Spinal cord (tissue), 10 donors: ENCODE measurements at places on chromosomes 2 and 18. TPM values are rescaled to one million over a fixed set of nuclear protein-coding genes. Genes with fewer than 3 reads are reported as not detected.

- DNase-seq: no peak
These were observed 1.1 kb downstream of the ZNF513 start for GRCh38 chr2:27379383-27379835.

GRCh38 chr2:135320465-135321355, 210.3 kb downstream of the ZRANB3 start:
- DNase-seq: no peak

The CCDC85A gene
- 12.1 TPM for total RNA-seq

GRCh38 chr2:26169681-26170414, 3.0 kb upstream of the GAREM2 start:
- DNase-seq: no peak

The AGXT gene
- 0.17 TPM for total RNA-seq

DNA sequence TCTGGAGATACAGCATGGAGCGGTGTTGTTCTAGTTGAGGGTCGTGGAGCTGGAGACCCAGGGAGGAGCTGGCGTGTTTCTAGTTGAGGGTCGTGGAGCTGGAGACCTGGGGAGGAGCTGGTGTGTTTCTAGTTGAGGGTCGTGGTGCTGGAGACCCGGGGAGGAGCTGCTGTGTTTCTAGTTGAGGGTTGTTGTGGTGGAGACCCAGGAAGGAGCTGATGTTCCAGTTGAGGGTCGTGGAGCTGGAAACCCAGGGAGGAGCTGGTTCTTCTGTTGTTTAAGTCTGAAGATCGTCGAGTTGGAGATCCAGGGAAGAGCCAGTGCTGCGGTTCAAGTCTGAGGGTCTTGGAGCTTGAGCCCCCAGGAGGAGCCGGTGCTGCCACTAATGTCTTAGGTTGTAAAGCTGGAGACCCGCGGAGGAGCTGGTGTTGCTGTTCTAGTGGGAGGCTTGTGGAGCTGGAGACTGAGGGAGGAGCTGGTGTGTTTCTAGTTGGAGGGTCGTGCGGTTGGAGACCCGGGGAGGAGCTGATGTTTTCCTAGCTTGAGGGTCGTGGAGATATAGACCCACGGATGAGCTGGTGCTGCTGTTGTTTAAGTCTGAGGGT, 155.3 kb downstream of the RTP5 start:
- DNase-seq: no peak

The GCC2 gene
- 36.3 TPM for total RNA-seq

GRCh38 chr2:52881606-52882005, 886.0 kb upstream of the CHAC2 start:
- DNase-seq: peak; percentile 19

GRCh38 chr2:152452256-152452973, 117.4 kb downstream of the FMNL2 start:
- no peak for DNase-seq

The FAM124B gene
- 6.8 TPM for total RNA-seq

DNA sequence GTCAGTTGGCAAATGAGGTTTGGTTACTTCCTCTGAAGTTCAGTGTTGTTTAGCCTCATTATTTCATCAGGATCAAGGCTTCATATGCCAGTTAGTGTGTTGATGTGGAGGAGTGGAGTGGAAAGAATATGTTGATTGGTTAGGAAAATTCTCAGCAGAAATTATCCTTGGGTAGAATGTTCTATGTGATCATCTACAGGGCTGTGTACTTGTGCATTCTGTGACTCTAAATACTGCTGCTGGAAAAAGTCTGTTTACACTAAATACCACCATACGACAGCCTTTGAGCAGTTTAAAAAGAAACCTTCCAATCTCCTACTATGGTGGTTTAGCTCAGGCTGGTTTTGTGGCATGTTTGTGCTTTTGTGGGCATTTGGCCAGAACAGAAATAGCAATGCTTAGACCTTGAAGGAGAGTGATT, 25.8 kb downstream of the CAB39 start:
- no peak for DNase-seq

DNA sequence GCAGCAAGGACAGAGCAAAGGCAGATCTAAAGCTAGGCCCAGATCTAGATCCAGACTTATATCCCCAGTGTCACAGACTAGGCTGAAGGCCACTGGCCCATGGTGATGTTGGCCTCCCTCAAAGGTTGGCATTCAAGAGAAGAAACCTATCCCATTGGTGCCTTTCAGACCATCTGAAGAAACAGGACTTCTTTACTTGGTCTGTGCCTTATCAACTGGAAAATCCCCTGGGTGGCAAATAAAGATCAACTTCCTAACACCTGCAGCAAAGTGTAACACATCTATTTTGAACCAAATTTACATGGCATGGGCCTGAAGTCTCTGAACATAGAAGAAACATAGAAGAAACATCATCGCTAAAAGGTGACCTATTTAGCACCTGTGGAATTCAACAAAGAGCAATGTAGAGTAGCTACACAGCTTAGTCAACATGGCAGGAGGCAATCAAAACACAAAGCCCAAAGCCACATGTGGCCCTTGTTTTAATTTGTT, 35.8 kb downstream of the METTL4 start:
- DNase-seq: no peak

The PRKAG3 gene
- not detected for total RNA-seq

DNA sequence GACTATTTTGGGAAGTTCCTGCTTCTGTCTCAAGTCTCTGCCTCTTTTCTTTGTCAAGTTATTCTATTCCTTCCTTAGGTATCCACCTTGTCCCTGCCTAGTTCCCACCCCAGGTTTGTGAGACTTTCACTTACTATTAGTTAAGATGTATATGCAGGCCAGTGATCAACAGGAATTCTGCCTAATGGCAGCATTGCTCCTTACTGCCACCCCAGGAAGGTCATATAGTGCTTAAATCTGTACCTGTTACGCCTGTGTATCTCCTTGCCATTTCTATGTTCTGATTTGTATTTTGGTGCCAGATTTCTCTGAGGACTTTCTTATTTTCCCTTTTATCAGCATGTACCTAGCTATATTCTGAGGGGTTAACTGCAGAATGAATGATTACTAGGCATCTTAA, 746.0 kb upstream of the TMEFF2 start:
- DNase-seq: no peak

- DNase-seq: no peak
These were observed 39.1 kb downstream of the TMEM163 start for GRCh38 chr2:134679745-134680144.

- no peak for DNase-seq
These were observed 28.7 kb downstream of the MYT1L start for GRCh38 chr2:2302359-2302758.

DNA sequence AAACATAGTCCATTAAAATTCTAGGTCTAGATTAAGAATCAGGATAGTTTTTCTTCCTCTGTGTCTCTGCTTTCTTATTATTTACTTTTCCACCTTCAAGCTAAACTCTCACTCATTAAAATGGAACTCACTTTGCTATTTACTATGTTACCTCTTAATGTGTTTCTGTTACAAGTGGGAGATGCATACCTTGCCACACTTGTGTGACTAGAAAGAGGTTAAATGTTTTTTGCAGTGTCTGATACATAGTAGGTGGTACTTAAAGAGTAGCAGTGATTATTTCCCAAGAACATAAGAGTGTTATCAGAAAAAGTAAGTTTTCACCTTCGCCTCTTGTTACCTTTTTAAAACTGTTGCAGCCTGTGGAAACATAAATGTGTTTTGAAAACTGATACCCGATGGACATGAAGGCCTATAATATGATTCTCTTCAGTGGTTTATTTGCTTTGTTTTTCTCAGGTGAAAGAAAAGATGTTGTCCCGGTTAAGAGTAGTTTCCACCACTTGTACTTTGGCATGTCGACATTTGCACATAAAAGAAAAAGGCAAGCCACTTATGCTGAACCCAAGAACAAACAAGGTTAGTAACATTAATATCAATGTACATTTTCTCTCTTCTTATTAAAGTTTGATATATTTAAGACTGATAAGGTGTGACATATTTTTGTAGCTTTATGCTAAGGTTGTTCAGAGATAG, 16.6 kb downstream of the ME2 start:
- no peak for DNase-seq

DNA sequence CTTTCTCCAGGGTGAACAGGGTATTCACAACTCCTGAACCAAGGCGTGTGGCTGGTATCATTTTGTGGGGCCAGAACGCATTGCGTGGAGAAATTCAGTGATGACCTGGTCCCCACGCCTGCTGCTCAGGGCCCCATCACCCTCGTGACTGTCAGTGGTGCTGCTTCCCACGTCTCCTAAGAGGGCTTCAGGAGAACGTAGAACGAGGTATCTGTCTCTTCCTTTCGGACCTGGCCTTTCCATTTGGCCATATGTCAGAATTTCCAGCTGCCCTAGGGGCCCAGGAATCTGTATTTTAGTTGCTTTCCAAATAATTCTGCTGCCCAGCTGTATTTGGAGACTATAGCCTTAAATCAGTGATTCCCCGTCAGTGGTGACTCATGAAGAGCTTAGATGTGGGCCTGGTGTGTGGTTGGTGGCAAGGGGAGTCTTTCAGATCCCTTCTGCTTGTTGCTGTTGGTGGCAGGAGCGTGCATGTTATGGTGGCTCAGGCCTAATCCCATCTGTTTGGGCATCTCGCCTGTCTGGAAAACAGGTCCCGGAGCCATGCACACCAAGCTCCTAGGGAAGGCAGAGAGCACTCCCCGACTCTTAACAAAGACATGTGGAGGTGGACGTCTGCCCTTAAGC, 56.4 kb downstream of the NPAS2 start:
- DNase-seq: no peak

GRCh38 chr18:46439037-46439436, 218.0 kb downstream of the LOXHD1 start:
- DNase-seq: no peak

The CGREF1 gene
- total RNA-seq: 22.7 TPM

- DNase-seq: peak; percentile 71
These were observed 14.7 kb upstream of the EML6 start for GRCh38 chr2:54708584-54709335.

The PIEZO2 gene
- total RNA-seq: 110 TPM

The TMEM18 gene
- 29.3 TPM for total RNA-seq

The SRD5A2 gene
- total RNA-seq: 0.17 TPM

The IFIH1 gene
- 9.1 TPM for total RNA-seq

DNA sequence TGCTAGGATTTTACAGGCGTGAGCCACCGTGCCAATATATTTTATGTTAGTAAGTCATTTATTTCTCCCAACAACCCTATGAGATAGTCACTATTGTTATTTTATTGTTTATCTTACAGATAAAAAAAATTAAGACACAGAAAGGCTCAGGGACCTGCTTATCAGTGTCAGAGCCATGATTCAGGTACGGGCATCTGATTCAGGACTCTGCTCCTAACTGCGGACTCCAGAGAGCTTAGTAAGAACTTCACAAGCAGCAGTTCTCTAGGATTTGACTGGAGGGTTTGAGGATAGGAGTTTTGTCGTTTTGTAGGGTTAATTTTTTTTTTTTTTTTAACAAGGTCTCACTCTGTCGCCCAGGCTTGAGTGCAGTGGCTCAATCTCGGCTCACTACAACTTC, 174.2 kb downstream of the BCL11A start:
- no peak for DNase-seq

DNA sequence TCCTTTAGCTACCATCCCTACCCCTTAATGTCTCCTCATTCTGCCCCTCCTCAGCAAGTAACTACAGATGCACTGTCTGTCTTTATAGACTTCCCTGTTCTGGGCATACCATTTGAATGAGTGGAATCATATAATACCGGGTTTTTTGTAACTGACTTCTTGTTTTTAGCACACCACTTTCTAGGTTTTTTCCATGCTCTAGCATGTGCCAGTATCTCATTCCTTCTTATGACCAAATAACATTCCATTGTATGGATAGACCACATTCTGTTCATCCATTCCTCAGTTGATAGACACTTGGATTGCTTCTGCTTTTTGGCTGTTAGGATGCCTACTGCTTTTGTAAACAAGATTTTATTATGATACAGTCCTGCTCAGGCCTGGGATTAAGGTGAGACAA, 154.7 kb downstream of the TSN start:
- DNase-seq: no peak

The MROH2A gene
- total RNA-seq: not detected

- no peak for DNase-seq
These were observed 112.7 kb upstream of the RMDN2 start for GRCh38 chr2:37812414-37812813.

DNA sequence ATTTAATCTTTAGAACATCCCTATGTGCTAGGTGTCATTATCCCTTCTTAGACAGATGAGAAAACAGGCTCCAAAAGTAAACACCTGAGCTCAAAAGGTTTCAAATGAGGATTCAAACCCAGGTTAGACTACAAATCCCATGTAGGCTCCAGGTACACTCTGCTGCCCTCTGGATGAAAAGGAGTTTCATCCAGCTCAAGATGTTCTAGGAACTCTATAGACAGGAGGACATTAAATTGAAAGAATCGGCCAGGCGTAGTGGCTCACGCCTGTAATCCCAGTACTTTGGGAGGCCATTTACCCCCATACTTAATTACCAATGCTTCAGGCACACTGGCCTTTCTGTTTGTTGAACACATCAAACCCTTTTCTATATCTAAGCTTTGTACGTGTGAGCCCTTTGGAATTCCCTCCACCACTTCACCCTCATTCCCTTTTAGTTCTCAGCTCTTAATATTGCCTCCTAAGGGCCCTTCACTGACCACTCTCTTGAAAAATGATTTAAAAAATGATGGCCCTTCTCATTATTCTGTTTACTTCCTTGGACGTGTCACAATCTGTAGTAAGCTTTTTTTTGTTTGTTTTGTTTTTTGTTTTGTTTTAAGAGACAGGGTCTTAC, 10.7 kb downstream of the SLC25A12 start:
- DNase-seq: no peak

DNA sequence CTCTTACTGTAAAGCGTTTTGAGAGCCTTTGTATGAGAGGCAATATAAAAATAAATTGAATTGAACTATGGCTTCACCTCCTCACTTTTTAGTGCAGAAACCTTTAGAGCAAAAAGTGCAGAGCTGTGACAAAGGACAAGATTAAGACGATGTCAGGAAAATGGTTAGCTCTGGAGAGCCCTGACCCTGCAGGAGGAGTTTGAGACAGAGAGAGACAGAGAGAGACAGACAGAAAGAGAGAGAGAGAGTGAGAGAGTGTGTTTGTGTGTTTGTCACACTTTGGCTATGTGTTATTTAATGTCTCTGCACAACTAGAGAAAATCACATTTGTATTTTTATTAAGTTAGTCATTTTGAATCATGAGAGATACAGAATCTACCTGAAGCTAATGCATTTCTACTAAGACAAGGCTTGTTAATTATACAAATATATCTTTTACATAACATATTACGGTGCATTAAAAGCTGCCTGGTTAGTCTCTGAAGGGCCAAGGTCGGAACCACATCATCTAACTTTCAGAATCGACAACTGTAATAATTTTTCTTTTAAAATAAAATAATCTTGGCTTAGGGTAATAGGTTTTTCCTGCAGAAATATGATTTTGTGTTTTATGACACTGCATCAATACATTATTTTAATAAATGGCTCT, 423.5 kb upstream of the ZEB2 start:
- DNase-seq: no peak

- DNase-seq: no peak
These were observed 131.5 kb downstream of the PPP1R1C start for GRCh38 chr2:182117196-182117595.

The FIGN gene
- 6.6 TPM for total RNA-seq

The KCNS3 gene
- total RNA-seq: 22.8 TPM

GRCh38 chr2:105371156-105371555, 27.7 kb downstream of the FHL2 start:
- DNase-seq: no peak
